ENCODE measurements at places on chromosomes 2 and 18.

DNA sequence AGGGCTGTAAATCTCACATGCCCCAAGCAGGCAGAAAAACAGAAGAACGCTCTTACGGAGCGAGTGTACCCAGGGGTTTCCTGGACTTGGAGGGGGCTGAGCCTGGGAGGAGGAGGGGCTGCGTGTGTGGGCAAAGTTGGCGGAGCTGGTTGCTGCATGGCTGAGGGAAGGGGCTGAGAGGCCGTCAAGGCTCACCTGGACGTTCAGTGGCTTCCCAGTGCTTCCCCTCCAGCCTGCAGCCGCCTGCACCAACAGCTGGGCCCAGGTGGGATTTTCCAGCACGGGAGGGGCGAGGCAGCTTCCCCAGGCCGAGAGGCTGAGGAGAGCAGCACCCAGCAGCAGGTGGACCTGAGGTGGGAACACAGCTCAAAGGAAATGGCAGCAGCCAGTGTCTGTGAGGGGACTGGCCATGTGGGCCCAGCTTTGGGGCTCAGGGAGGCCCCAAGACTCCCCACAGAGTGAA lies 70.6 kb upstream of the CTDP1 start:
- DNase-seq: no peak

- DNase-seq: no peak
These were observed 48.9 kb upstream of the TMEM177 start for GRCh38 chr2:119630121-119630520.

GRCh38 chr2:215921895-215922294 lies 91.5 kb downstream of the MREG start:
- no peak for DNase-seq

DNA sequence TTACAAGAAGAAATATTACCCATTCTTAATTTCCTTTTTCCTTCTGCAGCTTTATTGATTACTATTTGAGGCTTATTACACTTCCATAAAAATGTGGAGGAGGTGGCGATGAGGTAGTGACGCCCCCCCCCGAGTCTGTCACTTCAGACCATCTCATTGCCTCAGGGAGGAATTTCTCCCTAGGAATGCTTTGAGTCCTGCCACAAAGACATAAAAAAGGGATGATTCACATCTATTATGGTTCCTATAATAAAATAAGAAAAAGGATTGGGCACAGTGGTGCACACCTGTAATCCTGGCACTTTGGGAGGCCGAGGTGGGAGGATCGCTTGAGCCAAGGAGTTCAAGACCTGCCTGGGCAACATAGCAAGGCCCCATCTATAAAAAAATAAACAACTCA lies 93.7 kb downstream of the AOX1 start:
- DNase-seq: no peak

DNA sequence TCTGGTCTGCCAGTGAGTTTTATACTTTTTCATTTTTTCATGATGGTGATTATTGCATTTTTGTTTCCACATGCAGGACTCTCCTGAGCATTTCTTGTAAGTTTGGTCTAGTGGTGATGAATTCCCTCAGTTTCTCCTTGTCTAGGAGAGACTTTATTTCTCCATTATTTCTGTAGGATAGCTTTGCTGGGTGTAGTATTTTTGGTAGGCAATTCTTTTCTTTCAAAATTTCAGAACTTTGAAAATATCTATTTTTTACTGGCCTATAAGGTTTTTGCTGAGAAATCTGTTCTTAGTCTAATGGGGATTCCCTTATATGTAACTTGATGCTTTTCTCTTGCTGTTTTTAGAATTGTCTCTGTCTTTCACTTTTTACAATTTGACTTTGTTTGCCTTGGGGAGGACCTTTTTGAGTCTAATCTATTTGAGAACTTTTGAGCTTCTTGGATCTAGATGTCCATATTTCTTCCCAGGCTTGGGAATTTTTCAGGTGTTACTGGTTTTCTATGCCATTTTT lies 149.1 kb downstream of the UBR3 start:
- no peak for DNase-seq

GRCh38 chr2:236136538-236136937 lies 31.6 kb downstream of the GBX2 start:
- DNase-seq: no peak

DNA sequence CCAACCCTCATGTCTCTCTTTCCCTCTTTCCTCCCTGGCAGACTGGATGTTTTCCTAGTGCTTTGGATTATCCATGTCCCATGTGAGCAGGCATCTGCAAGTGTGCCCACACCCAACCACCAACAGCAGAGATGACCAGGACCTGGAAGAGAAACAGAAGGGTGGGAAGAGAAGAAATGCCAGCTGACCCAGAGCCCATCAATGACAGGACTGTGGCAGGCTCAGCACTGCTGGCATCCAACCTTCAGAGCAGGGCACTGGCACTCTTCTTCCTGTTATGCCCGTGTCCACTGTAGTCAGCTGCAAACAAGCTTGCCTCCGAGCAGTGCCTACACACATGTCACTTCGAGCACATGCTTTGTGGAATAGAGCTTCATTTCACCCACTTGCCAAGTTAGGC lies 121.1 kb downstream of the TANC1 start:
- DNase-seq: no peak

DNA sequence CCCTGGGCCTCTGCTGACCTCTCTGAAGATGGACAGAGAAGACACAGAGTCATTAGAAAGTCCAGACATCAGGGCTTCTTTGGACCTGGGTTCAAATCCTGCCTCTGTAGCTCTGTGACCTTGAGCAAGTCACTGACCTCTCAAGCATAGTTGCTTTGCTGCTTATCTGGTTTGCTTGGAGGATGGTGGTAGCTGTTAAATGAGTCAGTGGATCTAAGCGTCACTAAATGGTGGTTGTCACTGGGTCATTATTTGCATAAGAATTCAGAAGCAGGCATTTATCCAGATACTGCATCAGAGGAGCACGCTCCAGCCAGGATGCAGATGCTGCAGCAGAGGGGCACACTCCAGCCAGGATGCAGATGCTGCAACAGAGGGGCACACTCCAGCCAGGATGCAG lies 229.2 kb downstream of the GLI2 start:
- DNase-seq: no peak
